ENCODE measurements at places on chromosomes 7 and 10.

DNA sequence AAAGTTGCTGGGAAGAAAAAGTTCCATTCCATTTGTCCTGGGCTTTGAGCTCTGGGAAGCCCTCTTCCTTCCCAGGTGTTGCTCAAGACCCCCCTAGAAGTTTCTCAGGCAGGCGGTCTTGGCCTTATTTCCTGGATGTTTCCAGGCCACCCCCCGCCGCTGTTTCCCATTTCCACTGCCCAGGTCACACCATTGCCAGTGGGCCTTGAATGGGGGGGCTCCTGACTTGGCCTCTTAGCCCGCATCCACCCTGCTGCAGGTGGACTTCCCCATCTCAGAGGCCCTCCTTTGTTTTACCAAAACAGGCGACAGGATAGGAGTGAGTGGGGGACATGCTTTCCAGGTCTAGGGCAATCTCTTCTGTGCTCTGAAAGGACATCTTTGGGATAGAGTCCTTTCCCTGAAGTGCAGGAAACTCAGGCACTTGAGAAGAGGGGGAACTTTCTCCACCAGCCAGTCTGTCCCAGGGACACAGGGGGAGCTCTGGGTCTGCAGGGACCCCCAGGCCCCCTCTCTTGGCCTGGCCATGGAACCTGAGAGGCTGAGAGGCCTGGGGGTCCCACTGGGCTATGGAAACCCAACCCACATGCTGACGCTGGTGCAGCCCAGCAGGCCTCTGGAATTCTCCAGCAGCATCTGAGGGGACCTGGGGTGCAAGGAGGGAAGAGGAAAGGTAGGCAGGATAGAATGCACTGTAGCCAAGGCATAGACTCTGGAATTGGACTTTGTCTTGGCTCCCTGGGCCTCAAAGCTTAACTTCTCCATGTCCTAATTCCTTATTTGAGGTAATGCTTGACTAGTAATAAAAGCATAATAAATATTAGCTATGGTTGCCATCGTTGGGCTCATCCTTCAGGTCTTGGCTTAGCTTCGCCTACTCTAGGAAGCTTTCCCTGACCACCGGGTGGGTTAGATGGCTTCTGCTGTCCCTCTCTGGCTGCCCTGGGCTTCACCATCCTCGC is 17.6 kb downstream of the NEURL1 start:
- no peak for DNase-seq

DNA sequence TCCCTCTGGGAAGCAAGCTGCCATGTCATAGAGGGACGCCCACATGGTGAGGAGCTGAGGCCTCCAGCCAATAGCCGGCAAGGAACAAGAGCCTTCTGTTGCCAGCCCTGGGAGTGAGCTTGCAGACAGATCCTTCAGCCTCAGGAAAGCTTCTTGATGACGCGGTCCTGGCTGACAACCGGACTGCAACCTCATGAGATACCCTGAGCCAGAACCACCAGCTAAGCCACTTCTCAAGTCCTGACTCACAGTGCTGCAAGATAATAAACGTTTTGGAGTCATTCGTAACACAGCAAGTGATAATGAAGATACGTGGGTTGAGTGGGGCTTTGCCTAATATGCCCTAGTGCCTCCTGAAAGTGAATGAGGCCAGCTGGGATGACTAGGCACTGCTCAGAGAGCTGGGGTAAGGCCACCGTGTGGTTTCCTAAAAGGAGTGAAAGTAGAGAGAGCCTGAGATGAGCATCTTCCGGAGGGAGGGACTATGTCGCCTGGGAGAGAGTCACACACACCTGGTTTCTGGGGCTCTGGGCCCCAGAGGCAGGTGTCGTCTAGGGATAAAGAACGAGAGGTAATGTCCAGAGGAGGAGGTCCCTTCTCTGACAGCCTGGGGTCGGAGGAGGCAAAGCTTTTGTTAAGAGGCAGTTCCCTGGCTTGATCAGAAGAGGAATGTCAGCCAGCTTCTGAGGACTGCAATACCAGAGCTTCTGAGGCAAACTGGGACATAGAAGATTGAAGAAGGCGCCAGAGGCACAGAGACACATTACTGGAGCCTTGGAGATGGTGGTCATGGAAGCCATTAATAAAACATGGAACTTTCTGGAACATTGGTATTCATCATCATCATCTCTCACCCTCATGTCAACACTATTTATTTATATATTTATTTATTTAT is 53.6 kb downstream of the PYROXD2 start:
- DNase-seq, result no peak

DNA sequence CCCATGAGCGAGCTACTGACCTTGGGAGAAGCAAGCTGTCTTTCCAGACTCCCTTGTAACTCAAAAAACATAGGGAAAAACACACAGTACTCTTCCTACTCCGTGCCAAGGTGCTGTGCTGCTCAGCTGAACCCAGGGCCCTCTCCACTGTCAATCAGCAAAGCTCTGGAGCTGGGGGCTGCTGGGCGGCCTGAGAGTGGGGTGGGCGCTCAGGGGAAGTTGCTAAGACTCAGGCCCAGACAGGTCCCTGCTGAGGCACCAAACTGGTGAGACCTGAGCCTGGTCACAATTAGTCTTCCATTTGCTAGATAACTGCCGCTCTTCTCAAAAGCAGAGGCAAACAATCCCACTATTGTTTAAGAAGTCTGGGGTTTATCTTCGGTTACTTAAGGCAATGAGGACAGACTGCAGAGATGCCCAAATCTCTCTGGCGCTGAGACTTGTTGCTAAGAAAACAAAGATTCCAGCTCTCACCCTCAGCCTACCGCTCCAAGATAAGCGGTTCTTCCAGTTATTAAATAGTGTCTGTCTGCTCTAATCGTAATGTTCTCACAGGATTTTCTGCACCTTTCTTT is 22.0 kb downstream of the STEAP1B start:
- DNase-seq, result no peak

DNA sequence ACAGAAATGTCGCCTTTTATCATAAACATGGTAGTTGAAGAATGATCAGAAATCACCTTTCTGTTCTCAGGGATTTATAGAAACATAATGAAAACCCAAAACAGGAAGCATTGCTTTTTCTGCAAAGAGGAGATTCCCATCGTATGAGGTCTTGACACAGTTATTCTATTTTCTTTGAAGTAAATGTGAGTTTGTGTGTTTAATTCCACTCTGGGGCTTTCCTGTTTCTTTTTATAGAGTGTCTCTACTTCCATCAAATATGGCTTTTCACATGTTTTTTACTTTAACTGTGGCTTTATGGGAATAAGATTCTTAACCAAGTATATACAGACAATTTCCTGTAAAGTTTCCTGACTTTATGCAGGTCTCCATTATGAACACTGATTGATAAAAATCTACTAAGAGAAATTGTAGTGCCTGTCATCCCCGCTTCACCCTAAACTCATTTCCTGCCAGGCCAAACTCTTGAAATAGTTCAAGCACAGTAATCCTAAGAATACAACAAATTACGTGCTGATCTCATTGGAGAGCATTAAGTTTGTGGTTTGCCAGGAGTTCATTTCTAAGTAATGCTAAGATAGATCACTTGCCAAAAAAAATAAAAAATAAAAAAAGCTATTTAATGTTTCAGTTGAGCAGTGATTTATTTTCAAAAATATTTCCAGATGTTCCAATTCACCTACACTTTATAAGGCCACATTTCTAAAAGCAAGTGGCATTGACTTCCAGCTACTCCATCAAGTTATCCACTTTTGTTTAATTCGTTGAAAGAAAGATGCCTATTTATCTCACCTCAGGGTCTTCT is 52.2 kb upstream of the SEC61G start:
- DNase-seq, result no peak

GRCh38 chr10:122649903-122650302 is 49.7 kb downstream of the C10orf120 start:
- DNase-seq, result no peak

DNA sequence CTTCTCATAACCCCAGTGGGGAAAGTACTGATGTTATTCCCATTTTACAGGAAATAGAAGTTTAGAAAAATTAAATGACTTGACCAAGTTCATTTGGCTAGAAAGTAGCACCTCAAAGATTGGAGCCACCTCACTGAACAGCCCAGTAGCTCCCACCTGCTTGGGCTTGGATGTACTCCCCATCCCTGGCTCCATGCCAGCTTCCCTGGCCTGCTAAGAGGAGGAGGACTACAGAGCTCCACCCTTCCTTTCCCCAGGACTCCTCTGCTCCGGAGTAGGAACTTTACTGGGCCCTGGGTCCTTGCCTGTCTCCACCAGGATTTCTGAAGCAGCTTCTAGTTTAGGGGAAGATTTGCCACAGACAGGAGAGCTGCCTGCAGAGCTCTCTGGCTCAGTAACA is 3.1 kb downstream of the HPS6 start:
- DNase-seq, result no peak

GRCh38 chr7:112942981-112943380 is 143.6 kb downstream of the GPR85 start:
- DNase-seq, result no peak

- no peak for DNase-seq
These were observed 14.6 kb downstream of the RSBN1L start for GRCh38 chr7:77710861-77711260.

DNA sequence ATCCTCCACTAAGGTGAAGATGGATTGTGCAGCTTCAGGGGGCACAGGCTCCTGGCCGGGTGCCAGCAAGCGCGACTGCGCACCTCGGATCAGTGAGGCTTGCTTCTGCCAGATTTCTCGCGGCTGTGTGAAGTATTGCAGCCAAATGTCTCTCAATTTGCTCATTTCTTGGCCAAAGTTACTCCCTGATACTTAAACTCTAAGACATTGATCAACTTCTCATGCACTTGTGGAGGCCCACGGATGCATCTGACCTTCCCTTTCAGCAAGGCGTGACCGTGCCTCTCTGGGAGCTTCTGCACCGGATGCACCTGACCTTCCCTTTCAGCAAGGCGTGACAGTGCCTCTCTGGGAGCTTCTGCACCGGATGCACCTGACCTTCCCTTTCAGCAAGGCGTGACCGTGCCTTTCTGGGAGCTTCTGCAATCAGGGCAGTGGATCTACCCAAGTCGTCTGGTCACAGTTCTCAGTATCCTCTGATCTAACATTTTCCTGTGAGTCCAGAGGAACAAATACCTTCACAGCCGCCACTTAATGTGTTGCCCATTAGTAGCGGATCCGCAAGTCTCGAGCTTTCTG is 248.3 kb downstream of the ADARB2 start:
- DNase-seq, result no peak

- DNase-seq, result no peak
These were observed 72.8 kb downstream of the PDE1C start for GRCh38 chr7:31997423-31997822.

DNA sequence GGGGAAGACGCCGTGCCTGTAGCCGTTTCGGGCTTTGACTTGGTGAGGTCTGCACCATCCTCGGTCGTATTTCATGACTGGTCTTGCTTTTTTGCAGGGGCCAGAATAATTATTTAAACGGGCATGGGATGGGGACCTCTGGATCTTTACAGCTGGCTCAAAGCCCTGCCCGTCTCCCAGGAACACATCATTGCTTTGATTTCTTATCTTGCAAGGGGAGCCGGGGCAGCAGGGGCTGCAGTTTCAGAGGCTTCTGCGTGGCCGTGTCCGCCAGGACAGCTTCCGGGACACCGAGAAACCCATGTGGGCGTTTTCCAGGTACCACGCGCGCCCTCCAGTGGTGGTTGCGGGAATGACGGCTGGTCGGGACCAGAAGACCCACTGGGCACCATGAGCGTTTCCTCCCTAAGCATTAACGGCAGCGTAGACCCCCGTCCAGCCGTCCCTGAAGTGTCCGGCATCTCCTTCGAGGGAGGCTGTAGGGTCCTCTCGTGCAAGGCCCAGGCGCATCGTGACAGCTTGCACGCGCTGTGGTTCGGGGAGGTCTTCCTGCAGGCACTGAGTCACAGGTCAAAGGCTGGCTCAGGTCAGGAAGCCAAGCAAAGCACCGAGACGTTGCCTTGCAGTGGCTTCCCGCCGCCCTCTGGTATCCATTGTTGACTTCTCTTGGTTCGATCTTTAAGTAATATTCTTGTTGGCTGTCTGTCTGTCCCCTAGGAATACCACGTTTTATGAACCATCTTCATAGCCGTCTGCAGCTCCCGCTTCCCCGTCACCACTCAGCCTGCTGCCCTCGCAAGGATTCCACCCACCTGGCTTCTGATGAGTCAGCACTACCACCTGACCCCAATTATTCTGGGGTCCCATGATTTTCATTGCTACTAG is 16.2 kb upstream of the ZFAND2A start:
- DNase-seq, result peak; percentile 72

DNA sequence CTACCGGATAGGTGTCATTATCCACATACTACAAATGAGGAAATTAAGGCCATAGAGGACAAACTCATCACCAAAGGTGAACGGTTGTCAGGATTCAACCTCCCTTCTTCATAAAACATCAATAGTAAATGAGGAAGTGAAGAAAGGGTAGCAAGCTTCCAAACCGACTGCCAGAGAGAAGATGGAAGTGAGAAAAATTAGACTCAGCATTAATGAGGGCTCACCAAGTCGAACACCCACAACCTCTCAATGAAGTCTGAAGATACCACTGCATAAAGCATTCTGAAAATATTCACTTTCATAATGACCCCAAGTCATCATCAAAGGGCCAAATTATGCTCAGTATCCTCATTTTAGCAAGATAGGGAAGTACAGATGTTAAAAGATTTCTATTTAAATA is 29.6 kb downstream of the ABCB4 start:
- DNase-seq, result no peak

GRCh38 chr10:87966459-87966858 is 103.0 kb downstream of the PTEN start:
- no peak for DNase-seq

- no peak for DNase-seq
These were observed 17.5 kb downstream of the CCNY start for GRCh38 chr10:35353805-35354204.

- DNase-seq, result no peak
These were observed 16.3 kb upstream of the CRYGN start for GRCh38 chr7:151456276-151456675.

GRCh38 chr7:46391231-46392201 is 470.4 kb upstream of the IGFBP3 start:
- DNase-seq, result no peak

- no peak for DNase-seq
These were observed 13.3 kb downstream of the COL28A1 start for GRCh38 chr7:7522421-7522820.

- DNase-seq, result no peak
These were observed 760.8 kb upstream of the CELF2 start for GRCh38 chr10:10256860-10257259.

DNA sequence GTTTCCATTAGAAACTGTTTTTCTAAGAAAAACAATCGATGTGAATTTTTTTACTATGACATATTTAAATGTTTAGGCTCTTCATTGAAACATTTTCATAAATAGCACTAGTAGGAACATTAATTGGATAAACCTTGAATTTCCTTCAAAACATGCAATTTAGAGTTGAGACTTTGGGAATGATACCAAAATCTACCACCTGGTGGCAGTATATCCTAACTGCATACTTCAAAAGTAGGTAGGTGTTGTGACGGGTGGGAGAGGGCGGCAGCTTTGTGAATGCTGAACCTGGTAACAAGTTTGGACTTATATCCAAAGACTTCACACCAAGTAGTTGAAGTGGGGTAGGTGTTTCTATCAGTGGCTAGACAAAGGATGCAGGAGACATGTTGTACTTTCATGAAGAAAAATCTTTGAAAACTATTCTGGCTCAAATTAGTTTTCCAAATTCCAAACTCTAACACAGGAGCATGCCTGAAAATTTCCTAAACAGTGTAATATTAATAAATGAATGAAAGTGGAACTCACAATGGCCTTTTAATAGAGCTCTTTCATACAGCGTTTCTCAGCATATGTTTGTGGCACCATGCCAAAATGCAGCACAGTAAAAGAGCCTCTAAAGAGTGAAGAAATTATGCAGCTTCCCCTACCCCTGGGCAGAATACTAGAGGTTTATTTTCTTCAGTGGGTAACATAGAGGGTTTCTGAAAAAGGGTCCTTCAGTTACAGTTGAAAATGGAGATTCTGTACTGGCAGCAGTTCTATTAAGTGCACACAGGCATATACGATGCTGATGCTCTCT is 201.0 kb upstream of the TPK1 start:
- peak; percentile 46 for DNase-seq

GRCh38 chr7:31100445-31100844 is 48.3 kb downstream of the ADCYAP1R1 start:
- no peak for DNase-seq

Measured in Panc1 (cell line).